A673 (cell line): ENCODE measurements at places on chromosomes 3 and 15.

GRCh38 chr15:34754674-34755418, at the start of gene GJD2:
Gene GJD2 (minus strand): TSS chr15:34754998. CDS start chr15:34754488, 510 bp downstream.
- no peak for DNase-seq

DNA sequence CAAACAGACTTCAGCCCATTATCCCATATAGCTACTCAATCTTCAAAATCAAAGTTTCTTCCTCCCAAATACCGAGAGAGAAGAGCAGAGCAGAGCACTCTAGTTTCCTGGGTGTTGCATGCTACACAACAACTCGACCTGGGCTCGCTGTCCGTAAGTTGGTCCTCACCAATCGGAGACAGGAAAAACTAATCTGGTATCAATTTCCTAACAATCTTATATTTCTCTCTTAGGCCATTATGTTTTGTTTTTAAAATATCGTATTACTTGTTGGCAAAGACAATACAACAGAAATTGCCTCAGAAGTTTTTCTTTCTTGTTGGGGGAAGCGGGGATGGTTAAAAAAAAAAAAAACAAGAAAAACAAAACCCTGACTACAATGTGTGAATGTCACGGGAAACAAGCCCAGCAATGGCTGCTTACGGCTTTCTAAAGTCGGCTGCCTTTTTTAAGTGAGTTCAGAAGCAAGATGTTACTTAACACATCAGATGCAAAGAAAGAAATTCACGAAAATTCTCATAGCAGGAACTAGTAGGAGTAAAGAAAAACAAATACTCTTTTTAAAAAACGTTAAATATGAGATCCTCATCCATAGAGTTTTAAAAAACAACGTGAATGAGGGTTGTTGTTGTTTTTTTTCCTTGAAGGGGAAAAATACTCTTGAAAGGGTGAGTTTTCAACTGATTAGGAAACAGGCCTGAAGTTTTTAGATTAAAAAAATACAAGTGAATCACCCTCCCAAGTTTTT, 1.9 kb downstream of the VGLL4 start:
- DNase-seq: peak; percentile 26

DNA sequence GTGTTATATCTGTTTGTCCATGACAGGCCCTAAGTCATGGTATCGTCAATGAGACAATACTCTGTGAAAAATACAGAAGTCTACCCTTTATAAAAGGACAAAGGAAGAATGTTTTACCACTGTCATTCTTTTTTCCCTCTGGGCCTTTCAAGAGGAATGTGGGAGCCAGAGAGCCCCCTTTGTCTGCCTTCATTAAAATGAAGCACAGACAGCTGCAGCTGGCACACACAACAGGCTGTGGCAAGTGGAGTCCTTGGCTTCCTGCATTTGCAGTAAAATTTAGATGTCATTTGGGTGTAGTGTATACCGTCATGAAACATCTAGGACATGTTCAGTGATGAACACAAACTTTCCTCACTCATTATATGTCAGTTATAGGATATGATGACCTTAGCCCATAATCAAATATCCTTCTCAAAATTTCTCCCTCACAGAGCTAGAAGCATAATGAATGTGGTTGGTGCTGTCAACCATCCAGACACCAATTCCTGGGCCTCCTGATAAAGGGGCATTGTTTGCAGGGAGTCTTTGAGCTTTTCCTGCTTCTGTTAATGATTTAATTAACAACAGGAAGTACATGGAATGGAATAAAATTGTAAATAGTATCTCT, 76.4 kb downstream of the DHX36 start:
- peak; percentile 27 for DNase-seq

DNA sequence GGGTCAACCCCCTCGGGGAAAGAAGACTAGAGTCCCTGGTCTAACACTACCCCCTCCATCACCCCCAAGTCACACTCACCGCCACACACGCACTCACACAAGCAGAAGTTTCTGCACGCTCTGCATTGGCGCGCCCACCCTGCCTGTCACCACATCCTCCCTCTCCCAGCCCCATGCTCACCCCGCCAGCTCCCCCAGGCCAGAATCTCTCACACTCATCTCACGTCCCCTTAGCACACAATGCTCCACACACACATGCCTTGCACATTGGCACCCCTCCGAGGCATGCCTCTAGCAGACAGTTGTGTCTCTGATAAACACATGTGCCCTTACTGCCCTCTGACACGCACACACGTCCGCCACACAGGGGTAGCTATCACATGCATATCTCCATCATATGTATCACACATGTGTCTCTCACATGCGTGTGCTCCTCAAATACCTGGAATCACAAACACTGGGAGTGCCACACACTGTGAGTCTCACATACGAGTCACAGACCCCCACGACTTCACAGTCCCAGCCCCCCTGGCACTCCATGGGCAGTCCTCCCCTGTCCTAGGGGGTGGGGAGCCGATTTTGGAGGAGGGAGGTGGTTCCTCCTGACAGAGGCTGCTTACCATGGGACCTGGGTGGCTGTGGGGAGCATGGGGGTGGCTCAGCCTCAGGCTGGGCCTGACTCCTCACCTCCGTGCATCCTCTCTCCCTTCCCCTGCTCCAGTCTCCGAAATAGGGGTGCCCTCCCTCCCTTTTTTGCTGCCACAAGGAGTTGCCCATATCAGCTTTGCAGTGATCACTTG, 898 bp downstream of the FBLN2 start:
- DNase-seq: no peak

GRCh38 chr15:68637767-68638404, 59.1 kb downstream of the CORO2B start:
- DNase-seq: no peak

- no peak for DNase-seq
These were observed 31.6 kb upstream of the UBE2Q2 start for GRCh38 chr15:75811626-75812025.

- no peak for DNase-seq
These were observed 45.4 kb upstream of the MTMR10 start for GRCh38 chr15:31036783-31037182.
